ENCODE measurements at places on chromosomes 7 and 10.

DNA sequence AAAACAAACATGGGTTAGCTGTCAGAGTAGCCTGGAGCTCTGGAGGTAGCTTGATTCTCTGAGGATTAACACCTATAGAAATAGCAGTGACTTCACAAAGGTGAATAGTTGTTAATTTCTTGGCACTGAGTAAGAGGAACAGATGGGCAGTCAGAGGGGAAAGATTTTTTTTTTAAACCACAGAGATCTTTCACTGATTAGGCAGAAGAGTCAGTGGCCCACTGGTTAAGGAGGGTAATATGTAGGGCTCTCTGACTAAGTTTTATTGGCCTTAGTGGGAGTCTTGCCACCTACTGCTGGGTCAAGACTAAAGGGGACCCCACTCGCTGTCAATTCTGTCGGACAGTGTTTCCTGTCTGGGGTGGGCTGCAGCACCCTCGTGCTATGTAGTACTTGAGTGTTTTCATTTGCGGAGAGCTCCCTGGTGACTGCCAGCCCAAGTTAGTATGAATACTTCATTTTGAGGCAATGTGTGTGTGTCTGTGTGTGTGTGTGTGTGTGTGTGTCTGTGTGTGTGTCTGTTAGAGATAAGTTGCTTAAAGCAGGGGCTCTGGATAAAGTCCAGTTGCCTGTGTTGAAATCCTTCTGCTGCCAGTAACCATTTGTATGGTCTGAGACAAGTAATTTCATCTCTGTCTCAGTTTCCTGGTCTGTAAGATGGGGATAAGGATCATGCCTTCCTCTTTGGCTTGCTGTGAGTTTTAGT, 145.2 kb downstream of the ARID5B start:
- no peak for DNase-seq

GRCh38 chr7:32152576-32152975, 82.4 kb upstream of the PDE1C start:
- DNase-seq = no peak

DNA sequence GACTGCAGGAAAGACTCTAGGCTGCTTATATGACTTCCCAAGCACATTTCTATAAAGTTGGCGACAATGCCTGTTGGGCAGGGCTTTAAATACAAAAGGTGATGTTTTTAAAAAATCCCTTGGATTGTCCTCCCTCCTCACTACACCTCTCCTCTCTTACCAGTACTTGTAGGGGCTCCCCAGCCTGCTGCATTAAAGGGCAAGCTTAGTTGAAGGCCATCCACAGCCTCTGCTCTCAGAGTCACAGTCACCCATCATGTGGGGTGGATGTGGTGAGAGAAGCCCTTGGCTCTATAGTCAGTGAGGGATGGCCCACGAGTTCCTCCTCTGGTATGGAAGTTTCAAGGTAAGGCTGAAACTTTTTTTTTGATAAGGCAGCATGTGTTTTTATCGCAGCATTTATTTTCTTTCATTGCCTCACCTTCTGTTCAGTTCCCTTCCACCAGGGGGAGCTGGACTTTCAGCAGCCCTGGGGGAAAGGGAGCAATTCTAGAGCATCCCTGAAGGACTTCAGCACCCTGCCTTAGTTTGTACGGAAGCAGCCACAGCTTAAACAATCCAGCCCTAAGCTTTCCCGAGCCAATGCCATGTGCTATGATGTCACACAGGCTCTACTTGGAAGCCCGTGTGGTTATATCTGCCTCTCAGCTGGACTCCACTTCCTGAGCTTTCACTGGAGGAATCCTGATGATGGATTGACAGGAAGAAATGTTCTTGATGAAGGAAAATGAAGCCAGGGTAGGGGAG, 131.9 kb downstream of the CALCR start:
- no peak for DNase-seq

DNA sequence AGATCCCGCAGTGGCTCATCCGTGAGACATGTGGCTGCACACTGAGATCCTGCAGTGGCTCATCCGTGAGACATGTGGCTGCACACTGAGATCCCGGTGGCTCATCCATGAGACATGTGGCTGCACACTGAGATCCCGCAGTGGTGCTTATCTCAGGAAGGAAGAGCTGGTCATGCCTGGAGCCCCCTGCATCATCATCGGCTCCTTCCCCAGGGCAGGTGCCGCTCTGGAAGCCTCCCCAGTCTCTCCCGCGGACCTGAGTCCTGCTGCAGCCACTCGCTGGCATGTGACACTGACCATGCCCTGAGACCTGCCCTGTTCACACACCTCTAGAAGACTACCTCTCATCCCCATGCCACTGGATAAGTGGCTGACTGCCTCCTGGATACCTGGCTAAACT, 181.3 kb downstream of the PTPRN2 start:
- no peak for DNase-seq

Data from left renal pelvis (tissue), 4 donors.